Esophagus (tissue), 2 donors: ENCODE measurements at places on chromosomes 7 and 10. TPM values are rescaled to one million over a fixed set of nuclear protein-coding genes. Genes with fewer than 3 reads are reported as not detected.

The PRLHR gene
- 0.01 TPM for polyA plus RNA-seq

The VWDE gene
- polyA plus RNA-seq: 2.8 TPM

The CLEC2L gene
- polyA plus RNA-seq: not detected

The ARHGAP22 gene
- 1.2 TPM for polyA plus RNA-seq

The SUN3 gene
- 0.02 TPM for polyA plus RNA-seq

The MYH16 gene
- not detected for polyA plus RNA-seq

The KLF14 gene
- not detected for polyA plus RNA-seq

The PMPCB gene
- 32.9 TPM for polyA plus RNA-seq
